Smooth muscle cell of the brain vasculature (primary cell): ENCODE measurements at places on chromosomes 4 and X.

GRCh38 chr4:74297539-74297938, 10.7 kb upstream of the EPGN start:
- no peak for DNase-seq

DNA sequence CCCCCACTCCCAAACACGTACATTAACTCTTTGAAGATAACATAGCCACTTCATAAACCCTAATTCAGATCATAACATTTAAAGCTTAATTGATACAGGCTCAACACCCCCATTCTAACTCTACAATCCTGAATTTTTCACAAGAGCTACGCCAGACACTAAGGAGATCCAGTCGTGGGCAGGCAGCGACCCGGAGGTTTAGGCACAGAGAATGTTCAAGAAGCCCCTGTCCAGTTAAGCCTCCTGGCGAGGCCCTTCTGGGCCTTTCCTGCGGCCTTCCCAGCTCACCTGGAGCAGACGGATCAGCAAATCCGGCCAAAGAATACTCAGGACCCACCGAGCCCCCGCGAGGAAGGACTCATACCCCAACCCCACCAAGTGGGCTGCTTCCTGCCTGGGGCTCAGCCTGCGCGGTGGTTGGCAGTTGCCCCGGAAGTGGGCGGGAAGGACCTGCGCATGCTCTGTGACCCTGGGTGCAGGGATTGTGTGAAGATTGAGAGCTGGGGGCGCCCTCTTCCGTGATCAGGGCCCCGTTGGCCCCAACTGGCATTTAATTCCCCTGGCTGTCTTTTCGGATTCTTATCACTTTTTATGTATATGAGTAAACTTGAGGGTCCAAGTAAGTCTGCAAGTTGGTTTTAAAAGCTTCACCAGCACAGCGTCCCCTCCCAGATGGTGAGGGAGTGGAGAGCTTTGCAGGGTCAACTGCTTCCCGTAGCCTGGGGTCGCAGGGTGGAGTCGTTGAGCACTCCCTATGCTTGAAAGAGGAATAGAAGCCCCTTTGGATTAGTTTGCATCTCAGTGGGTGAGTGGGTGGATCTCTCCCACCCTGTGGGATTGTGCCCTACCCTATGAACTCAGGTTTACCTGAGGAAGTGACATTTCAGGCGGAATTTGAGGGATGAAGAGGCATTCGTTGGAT, at the start of gene TRIM61:
TRIM61 (minus strand) TSS at position 415 of the 922 bp plus-strand sequence. CDS start 7,655 bp downstream, outside the sequence.
- no peak for DNase-seq

GRCh38 chr4:140223056-140223810, 69.2 kb upstream of the MAML3 start:
- DNase-seq = no peak

- no peak for DNase-seq
These were observed 29.6 kb downstream of the PBDC1 start for GRCh38 chrX:76202471-76202870.

DNA sequence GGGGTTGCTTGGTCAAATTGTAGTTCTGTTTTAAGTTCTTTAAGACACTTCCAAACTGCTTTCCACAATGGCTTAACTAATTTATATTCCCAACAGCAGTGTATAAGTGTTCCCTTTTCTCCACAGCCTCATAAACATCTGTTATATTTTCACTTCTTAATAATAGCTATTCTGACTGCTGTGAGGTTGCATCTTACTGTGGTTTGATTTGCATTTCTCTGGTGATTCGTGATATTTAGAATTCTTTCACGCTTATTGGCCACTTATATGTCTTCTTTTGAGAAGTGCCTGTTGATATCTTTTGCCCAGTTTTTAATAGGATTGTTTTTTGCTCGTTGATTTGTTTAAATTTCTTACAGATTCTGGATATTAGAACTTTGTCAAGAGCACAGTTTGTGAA, 278.6 kb upstream of the ITM2A start:
- no peak for DNase-seq

GRCh38 chrX:153637121-153638040, 9.6 kb upstream of the DUSP9 start:
- DNase-seq = no peak

- DNase-seq = no peak
These were observed 12.0 kb downstream of the TREX2 start for GRCh38 chrX:153433781-153434285.

DNA sequence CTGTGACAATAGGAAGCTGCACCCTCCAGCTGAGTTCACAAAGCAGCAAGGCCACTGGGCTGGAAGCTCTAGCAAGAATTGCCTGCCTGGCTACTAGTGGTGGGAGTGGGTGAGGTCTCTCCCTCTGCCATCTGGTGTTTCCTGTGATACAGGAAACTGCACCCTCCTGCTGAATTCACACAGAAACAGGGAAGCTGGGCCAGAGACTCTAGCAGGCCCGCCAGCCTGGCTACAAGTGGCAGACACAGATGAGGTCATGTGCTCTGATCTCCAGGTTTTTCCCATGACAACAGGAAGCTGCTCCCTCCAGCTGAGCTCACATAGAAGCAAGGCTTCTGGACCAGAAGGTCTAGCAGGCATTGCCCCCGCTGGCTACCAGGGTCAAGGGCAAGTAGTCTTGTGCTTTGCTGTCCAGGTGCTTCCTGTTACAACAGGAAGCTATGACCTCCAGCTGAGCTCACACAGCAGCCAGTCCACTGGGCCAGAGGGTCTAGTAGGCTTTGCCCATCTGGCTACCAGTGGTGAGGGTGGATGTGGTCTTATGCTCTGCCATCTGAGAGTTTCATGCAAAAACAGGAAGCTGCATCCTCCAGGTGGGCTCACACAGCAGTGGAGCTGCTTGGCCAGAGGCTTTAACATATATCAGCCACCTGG, 41.5 kb upstream of the ZXDA start:
- DNase-seq = no peak

DNA sequence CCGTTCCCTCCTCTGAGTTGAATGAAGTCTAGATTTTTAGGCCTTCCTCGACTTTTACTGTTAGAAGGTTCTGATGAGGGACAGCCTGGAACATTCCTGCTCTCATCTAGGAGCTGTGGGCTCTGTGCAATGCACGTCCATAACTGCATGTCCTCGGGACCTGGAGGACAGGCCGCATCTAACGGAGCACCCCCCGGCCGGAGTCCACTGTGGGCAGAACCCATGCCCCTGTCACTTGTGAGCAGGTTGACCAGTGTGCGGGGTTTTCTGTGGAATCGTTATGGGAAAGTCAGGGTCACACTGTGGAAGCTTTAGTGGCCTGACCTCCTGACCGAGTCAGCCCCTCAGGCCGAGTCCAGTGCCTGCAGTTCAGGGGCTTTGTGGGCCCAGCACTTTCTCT, 19.3 kb upstream of the TADA2B start:
- no peak for DNase-seq

DNA sequence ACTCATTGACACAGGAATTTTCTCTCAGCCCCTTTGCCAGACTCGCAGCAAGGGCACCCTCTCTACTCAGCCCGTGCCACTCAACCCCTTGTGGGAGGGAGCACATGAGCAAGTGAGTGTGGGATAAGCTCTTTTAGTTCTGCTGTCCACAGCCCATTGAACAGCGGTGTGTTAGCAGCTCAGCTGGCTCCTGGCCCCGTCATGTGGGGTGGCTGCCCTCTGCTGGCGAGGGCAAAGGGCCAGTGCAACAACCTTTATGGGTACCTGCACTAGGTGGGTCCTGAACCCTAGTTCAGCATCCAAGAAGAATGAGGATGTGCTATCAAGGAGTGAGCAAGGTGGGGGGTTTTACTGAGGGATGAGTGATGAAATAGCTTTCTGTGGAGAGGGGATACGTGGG, 85.0 kb upstream of the ZNF81 start:
- DNase-seq = no peak

DNA sequence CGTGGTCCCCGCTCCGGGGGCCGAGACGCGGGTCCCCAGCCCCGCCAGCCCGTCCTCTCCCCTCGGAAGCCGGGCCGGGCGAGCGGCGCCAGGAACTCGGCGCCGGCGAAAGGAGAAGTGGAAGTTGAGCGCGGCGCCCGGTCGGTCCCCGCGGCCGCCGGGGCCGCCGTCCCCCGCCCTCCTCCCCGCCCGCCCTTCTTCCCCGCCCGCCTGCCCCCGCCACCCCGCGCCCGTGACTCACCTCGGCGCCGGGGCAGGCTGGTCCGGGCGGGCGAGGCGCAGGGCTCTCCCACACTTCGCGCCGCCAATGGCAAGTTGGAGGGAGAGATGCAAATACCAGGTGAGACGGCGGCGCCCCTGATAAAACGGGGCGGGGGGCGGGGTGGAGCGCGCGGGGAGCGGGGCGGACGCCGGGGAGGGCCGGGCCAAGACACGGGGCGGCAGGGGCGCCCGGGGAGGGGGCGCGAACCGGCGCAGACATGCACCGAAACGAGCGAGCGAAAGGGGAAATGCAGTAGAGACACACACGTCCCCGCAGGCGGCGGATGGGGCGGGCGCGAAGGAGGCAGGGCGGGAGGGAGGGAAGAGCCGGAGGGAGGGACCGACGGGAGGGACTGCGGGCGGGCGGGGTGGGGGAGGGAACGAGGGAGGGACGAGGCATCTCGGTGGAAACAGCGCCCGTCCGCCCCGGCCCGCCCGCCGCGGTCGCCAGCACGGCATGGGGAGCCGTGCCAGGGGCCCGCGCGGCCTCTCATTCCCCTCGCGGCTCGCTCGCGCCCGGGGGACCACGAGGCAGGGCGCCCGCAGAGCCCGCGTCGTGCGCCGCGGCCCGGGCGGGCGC, at the start of gene ELF4:
ELF4 (minus strand) TSS at position 119 of the 841 bp plus-strand sequence. CDS start 29,167 bp downstream, outside the sequence.
- DNase-seq = no peak

DNA sequence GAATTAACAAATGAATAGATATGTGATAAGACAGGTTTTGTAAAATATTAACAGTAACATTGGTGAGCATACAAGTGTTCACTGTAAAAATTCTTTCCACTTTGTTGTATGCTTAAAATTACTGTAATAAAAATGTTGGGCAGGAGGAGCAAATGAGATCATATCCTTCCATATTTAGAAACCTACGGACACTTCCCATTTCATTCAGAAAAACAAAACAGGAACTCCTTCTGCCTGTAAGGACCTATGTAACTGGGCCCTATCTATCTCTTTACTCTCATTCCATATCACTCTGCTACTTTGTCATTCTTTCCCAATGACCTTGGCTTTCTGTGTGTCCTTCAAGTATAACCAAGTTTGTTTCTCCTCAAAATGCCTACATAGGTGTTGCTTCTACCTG, 53.7 kb upstream of the SLC39A8 start:
- DNase-seq = no peak

GRCh38 chrX:22340022-22340616, 67.4 kb downstream of the CBLL2 start:
- no peak for DNase-seq

GRCh38 chr4:11182031-11182430, 246.7 kb downstream of the HS3ST1 start:
- DNase-seq = no peak
